Activated T-cell treated with anti-CD3 and anti-CD28 coated beads, Interleukin-2, amount 50 U/mL, for 48 hours (primary cell): ENCODE measurements at places on chromosomes 5 and 9.

DNA sequence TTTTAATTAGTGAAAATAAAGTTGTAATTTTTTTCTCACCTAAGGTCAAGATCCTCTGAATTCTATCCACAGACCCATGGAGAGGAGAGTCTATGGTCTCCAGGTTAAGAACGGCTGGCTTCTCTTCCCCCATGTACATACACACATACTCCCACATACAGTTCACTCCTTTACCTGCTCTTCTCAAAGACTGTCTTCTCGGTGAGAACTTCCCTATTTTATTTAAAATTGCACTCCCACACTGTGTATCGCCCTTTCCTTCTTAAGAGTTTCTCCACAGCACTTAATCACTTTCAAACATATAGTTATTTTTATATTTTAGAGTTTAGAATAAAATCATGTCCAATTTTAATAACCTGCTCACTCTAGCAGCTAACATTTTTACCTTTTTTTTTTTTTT, 3.6 kb upstream of the JADE2 start:
- no peak for DNase-seq

GRCh38 chr5:35543408-35543807, 74.3 kb upstream of the SPEF2 start:
- no peak for DNase-seq

DNA sequence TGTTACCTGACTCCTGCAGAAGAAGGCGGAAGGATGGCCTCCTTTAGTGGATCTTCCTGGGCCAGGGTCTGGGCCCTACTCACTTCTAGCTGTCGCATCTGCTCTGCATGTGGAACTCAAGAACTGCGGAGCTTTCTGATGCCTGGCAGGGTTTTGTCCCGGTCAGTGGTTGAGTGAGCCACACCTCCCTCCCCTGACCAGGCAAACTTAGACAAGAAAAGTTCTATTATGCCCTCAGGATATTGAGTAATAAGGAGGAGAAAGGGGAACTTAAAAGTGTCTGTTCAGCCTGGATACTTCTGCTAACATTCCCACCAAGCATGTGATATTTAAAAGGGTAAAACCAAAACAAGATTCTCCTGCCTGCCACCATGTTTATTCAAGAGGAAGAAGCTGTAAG, at the start of gene FYB1:
TSS of gene FYB1 (minus strand) at position 127 of the 400 bp plus-strand sequence. CDS start 16,603 bp downstream, outside the sequence.
- DNase-seq = no peak

- no peak for DNase-seq
Observed at GRCh38 chr5:10102706-10103497, 146.8 kb downstream of the ATPSCKMT start.

GRCh38 chr9:93230185-93230584, 46.2 kb downstream of the WNK2 start:
- no peak for DNase-seq

DNA sequence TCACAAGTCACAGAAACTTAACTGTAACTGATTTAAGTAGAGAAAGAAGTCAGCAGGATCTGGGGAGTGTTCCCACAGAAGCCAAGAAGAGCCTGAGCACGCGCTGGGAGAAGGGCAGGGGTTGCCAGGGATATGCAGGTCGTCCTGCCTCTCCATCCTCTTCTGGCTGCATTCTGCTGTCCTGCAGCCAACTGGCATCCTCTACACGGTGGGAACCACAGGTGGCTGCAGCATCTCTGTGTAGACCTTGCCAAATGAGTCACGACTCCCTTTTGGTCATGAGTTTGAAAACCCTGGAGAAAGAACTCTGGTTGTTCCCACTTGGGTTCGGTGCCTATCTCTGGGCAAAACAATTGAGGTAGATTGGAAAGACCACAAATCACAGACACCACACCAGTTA, 38.4 kb upstream of the PCA3 start:
- no peak for DNase-seq

DNA sequence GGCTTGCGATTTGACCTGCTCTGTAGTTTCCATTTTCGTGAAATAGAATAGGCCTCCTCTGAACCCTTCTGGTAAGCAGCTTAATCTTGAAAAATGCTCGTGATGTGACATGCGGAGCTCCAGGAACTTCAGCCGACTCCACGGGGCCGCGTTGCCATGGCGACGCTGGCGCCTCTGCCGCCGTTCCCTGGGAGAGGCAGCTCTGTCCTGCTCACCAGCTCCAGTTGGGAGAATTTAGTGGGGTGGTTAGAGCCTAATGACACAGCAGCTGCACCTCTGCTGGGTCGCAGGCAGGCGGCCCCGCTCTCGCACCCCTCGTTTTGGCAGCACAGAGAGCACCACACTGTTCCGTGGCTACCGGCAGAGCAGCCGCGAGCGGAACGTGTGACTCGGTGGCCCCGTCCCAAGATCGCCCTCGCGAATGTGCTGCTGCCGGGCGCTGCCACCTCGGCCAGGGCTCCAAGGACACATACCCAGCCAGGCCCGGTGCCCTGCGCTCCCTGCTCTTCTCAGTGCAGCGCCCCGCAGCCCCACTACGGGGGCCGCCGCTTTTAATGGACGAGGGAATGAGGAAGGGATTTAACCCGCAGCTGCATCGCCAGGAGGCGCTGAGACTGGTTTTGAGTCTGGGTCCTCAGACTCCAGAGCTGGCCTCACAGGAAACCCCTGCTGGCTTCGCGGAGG, 131.2 kb upstream of the LMX1B start:
- no peak for DNase-seq

DNA sequence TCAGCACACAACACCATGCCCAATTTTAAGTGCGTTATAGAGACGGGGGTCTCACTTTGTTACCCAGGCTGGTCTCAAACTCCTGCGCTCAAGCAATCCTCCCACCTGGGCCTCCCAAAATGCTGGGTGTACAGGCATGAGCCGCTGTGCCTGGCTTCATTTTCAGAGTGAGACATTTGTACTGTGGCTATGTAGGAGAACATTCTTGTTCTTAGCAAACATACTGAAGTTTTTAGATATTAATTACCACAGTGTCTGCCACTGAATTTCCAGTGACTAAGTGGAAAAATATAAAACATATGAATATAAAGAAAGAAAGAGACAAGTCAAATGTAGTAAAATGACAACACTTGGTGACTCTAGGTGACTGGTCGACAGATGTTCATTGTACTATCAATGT, 20.9 kb downstream of the BTNL9 start:
- DNase-seq = no peak

- DNase-seq = no peak
Observed at GRCh38 chr5:158484150-158484549, 615.6 kb downstream of the EBF1 start.

GRCh38 chr5:172806897-172807672, 27.0 kb upstream of the ERGIC1 start:
- peak; percentile 97 for DNase-seq

DNA sequence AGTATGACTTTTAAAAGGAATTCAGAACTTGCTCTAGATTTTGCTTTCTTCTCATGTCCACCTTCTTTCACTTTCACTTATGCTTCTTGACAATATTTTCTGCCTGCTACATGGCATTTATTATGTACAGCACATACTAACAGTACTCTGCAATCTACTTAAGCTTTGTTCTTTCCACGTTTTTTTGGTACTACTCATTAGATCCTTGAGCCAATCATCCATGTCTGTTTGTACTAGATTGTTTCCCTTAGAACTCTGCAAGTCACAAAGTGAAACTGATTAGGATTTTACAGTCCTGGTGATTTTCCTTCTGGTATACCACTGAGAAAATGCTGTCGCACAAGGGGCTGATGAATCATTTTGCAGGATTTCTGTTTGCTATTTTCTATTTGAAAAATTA, 78.3 kb downstream of the PARP8 start:
- DNase-seq = no peak

DNA sequence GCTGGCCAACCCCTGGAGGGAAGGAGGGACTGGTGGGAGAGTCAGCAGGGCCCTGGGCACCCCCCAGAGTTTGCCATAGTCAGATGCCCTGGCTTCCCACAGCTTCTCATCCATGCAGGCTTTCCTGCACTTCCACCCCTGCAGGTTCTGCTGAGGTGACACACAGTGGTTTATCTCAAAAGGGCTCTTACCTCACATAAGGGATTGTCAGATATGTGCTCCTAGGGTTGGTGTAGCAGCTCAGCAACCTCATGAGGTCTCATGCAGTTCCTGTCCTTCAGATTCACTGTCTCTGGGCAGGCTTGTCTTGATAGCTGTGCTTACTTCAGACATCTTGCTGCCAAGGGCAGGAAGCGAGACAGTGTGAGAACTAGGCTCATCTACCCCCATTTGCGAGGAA, 143.4 kb downstream of the KDM4C start:
- no peak for DNase-seq

DNA sequence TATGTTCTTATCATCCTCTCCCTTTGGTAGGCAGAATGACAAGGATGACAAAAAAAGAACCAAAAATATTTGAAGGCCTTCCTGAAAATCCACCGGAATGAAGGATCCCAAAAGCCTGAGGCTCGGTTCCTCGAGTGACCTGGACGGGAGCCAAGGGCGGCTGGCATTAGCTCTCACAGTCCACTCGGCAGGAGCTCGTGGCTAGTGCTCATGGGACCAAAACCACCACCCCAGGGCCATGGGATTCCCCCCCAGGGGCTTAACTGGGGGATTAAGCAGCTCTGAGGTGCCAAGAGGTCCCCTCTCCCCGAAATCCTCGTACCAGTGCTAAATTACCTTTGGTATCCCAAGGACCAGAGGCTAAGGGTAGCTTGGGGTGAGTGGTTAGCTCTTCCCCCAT, 586 bp upstream of the PDZD2 start:
- no peak for DNase-seq

- DNase-seq = no peak
Observed at GRCh38 chr5:14598225-14598624, 16.6 kb downstream of the OTULINL start.

DNA sequence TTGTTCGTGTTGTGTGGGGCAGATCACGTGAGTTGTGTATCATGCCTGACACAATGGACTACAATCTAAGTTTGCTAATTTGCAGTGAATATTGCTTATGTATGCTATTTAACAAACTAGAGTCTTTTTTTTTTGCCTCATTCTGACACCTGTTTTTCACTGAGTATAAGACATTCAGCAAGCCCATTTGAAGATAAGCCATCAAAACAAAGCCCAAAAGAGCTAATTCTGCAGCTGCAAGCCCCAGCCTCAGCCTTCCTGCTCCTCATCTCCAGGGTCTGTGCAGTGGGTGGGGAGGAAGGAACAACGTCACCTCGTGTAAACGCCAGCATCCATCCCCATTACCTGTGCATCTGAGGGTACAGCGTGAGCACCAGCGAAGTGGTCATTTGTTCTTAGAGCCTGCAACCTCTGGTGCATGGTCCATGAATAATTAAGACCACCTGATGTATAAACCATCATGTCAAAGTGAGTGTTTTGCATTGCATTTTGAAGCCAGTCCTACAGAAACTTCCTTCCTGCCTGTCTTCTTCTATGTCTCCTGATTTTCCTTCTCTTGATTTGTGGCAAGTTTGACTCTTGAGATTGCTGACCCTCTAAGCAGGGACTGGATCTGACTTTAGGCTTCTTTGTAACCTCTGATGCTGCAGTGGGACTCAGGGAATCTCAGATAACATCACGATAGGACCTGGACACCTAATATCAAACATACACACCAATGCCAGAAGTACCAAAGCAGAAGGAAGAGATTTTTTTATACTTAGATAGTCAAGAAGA, 73.2 kb downstream of the FGF1 start:
- DNase-seq = no peak

DNA sequence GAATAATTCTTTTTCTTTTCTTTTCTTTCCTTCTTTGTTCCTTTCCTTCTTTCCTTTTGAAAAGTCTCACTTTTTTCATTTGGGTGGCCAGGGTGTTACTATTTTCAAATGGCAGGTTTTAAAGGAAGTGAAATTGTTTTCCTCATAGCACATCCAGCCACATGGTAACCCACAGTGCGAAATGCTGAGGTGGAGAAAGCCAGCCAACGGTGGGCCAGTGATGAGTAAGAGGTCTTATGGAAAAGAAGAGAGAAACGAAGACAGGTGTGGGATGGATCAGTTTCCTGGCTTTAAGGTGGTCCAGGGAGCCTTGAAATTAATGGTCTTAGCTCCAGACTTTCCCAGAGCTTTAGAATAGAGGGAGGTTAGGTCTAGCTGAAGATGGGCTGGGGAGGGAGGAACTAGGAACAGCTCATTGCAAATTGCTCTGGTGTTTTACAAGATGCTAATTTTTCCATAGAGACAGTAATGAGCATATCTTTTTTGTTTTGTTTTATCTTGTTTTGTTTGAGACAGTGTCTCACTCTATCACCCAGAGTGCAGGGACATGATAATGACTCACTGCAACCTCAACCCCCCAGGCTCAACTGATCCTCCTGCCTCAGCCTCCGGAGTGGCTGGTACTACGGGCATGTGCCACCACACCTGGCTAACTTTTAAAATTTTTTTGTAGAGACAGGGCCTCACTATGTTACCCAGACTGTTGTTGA, 17.8 kb downstream of the ITK start:
- no peak for DNase-seq

DNA sequence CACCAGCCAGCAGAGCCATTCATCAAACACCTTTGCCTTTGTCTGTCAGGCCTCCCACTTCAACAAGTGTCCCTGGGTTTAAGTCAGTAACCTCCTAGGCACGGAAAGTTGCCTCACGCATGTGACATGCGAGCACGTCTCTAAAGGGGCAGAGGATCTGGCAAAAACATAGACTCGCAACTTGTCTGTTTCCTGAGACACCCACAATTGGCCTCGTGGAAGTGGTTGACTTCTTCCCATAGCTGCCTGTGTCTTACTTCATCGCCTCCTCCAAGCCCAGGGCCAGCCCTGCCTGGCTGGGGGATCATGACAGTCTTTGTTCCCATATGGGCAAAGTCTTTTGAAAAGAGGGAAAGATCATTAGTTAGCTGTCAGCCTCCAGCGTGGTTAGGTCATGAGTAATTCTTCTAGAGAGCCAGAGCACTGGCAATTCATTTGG, 35.5 kb upstream of the GLRX start:
- peak; percentile 36 for DNase-seq

- DNase-seq = no peak
Observed at GRCh38 chr5:131196331-131196730, 25.6 kb downstream of the LYRM7 start.

GRCh38 chr5:179959641-179960040, 51.9 kb upstream of the TBC1D9B start:
- no peak for DNase-seq

DNA sequence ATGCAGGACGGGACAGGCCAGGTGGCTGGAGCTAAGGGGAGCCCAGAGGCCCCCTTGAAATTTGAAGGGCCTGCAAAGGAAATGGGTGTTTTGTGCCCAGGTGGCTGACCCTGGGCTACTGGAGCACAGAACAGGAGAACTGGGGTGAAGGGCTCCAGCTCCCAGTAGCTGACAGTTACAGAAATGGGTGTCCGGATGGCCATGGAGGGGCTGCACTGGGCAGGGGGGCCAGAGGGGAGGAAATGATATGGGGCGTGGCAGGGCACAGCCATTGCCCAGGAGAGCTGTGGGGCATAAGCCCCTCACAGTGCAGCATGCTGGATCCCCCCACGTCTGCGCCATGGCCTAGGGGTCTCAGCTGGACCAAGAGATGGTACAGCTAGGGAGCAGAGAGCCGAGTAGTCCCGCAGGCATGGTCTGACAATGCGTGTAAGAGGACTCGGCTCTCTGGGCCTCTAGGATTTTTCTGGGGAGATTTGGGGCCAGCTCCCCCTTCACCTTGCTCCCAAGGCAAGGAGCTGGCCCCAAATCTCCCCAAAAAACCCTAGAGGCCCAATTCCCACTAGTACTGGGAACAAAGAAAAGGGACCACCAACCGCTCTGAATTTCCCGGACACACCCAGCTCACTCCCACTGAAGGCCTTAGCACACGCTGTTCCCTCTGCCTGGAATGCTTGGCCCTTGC, 7.9 kb upstream of the CARD19 start:
- DNase-seq = peak; percentile 13
